ENCODE measurements at places on chromosomes 16 and 17.

GRCh38 chr16:56041556-56042140 lies 149.6 kb upstream of the GNAO1 start:
- no peak for ATAC-seq

GRCh38 chr17:15501793-15502192 lies 34.4 kb upstream of the CDRT4 start:
- no peak for ATAC-seq

DNA sequence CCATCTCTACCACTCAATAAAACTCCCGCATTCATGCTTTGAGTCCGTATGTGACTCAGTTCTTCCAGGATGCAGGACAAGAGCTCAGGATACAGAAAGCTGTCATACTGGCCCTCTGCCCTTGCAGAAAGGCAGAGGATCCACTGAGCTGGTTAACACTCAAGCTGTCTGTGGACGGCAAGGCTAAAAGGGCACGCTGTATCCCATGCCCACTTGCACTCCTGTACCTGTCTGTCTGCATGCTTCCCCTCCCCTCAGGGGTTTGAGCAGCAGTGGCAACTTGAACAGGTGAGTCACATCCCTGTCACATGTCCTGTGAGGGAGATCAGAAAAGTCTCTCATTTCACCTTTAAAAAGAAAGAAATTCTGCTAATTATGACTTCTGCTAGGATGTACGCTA lies 293.8 kb downstream of the HS3ST3B1 start:
- ATAC-seq: no peak

- no peak for ATAC-seq
These were observed 963 bp upstream of the APRT start for GRCh38 chr16:88812513-88813268.

GRCh38 chr16:56888806-56889205 lies 23.8 kb downstream of the SLC12A3 start:
- ATAC-seq: peak; percentile 20

GRCh38 chr16:47278306-47278970 lies 134.7 kb upstream of the NETO2 start:
- ATAC-seq: no peak

DNA sequence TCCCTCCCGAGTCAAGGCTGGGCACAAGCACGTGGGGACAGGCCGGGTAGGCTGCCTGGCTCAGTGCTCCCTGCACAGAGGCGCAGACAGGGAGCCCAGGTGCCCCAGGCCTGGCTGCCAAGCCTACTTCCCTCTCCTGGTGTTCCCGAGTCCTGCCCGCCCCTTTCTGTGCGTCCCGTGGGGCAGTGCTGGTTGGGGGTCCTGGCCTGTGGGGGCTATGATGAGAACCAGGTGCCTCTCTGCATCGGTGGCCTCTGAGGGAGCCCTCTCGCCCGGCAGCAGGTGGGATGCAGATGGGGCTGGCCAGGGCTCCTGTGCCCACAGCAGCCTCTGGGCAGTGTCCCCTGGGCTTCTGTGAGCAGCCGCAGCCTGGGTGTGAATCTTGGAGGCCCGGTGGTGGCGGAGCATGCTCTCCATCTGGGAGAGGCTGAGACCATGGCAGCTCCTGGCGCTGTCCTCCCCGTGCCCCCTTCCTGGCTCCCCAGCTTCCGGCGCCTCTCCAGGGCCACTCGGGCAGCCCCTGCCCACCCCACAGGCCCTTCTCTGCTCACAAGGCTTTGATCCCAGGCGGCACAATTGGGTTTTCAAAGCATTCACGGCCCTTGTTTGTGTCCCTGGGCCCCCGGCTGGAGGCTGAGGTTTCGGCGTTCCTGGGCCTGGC lies 7.2 kb downstream of the CENPX start:
- no peak for ATAC-seq

DNA sequence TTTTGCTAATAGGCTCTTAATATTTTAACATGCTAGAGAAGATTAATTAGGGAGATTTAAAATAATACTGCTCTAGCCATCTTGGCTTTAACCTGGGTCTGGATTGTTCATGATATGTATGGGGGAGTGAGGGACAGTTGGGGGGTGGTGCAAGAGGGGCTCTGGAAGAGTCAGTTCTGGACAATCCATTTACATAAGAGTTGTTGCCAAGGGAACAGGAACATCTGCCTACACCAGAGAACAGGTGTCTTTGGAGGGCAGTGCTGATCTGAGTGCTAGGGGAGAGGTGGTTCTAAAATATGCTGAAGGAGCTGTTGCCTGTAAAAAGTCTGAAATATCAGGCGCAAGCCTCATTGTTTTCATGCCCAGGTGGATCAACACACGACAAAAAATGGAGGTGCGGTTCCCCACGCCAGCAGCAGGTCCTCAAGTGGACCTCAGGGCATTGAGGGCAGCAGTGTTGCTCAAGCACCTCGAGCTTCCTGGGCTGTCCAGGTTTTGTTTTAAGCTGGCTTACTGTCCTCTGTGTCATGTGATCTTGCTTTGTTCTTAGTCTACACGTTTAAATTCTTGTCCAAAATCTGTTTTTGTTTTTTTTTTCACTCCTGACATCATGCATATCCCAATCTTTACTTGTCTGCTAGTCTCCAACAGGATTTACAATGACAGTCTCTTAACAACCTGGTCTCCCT lies 25.4 kb upstream of the WSB1 start:
- ATAC-seq: no peak

DNA sequence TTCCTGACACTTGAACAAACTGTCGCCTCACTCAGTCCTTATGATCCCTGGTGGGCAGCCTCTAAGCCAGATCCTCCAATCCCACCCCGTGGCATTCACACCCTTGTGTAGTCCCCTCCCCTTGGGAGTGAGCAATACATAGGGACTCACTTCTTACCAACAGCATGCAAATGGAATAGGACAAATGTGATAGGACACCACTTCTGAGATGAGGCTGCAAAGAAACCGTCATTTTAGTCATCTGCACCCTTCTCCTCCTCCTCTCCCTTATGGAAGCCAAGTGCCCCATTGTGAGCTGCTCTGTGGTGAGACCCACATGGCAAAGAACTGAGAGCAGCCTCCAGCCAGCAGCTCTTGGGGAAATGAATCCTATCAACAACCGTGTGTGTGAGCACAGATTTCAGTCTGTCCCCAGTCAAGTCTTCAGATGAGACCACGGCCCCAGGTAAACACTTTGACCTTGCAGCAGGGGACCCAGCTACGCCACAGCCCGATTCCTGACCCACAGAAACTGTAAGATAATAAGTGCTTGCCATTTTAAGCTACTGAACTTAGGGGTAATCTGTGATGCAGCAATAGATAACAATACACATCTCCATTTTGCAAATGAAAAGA lies 46.9 kb downstream of the ZFHX3 start:
- no peak for ATAC-seq

DNA sequence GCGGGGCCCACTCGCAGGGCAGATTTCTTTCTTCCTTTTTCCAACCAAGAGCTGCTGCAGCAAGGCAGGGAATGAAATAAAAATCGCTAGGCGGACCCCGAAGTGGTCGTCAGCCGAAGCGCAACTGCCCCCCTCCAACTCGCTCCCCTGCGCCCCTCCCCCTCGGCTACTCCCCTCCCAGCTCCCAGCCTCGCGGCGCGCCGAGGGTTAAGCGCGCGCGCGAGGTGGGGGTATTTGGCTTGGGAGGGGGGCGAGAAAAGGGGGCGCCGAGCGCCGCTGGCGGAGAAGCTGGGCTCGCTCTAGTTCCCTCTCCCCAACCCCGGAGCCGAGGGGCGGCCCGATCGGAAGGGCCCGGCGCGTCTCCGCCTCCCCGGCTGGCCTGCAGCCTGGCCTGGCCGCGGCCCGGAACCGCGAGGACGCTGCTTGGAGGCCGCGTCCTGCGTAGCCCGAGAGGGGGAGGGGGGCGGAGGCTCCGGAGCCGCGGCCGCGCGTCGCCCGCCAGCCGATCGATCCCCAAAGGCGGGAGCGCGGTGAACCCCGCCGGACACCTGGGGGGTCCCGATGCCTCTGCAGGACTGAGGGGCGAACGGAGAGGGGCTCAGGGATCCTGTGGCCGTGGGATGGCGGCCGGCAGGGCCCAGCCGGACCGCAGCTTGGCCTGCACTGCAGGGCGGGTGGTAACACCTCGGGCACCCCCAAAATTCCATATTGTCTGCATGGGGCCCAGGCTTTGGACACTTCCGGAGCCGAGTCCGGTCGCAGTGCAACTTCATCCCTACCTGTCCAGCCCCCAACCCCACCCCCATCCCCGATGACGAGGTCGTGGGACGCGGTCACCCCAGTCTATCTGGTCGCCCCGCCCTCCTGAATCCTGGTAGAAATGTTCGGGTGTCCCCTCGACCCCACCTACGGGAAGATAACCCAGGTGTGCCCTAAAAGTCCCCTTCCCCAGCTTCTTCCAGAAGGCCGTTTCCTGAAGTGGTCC lies 4.9 kb upstream of the CBX4 start:
- ATAC-seq: no peak

GRCh38 chr16:66275775-66276428 lies 90.6 kb upstream of the CDH5 start:
- no peak for ATAC-seq

DNA sequence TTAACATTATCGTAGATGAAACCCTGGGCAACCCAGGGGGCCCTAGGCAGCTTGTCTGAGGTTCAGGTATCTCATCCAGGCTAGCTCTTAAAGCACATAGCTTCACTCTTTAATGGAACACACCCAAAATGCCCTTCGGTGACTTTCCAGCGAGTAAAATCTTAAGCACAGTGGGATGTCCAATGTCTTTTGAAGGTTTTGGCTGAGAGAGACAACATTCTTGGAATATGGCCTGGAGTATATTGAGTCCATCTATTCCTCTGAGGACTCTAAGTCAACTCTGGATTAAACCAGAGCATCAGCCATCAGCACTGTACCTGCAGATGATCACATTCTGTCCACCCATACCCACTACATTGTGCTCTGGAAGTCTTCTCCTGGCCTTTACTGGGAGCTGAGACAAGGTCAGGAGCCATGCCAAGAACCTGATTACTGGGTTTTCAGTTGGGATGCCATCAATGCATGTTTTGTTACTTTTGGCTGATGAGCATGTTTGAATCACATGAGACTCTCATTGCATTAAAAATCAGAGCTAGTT lies 63.4 kb upstream of the CDH11 start:
- no peak for ATAC-seq

DNA sequence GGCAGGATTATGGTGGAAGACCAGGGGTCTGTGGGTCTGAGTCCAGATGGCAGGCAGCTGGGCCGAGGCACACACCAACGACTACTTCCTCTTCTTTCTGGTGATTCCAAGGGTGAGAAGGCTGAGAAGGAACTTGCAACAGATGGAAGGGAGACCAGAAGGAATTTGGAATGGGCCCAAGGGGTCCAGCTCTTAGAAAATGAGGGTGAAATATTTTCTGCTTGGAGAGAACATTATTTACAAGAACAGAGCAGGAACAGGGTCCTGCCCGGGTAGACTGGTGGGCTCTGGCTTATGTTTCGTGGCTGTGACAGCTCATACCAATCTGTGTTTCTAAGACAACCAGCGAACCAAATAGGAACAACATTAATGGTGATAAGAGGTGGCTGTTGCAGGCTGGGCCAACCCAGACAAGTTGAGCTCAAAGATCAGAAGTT lies 36.6 kb downstream of the CCDC42 start:
- ATAC-seq: no peak

DNA sequence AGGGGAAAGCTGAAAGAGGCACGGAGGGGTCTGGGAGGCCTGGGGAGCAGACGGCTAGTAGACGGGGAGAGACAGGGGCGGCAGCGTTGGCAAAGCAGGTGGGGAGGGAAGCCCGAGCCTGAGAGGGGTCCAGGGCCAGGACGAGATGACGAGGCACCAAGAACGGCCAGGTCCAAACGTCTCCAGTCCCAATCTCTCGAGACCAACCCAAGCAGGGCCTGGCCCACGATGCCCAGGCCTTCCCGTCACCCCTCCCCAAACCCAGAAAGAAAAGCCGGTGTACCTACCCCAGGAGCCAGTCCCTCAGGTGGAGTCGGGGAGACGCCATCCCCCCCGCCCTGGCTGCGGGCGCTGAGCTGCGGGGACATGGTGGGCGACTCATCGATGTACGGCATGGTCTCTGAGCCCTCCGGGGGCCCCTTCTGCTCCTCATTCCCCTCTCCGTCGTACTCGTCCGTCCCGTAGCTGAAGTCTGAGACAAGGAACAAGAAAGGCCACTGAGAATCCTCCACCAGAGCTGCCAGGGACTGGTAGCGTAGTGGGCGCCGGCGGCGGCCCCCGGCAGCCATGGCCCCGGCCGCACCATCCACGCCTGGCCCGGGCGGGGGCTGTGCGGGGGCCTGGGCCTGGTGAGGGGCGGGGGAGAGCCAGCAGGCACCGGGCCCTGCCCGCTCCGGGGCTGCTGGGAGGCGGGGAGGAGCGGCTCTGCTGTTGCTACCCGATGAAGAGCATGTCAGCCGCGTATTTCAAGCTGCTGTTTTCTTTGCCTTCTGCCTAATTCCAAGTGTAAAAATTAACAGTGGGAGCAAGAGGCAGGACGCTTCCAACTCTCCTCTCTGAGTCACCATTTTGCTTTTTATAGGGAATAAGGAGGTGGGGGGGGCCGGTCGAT lies 54.6 kb downstream of the ABR start:
- ATAC-seq: no peak

DNA sequence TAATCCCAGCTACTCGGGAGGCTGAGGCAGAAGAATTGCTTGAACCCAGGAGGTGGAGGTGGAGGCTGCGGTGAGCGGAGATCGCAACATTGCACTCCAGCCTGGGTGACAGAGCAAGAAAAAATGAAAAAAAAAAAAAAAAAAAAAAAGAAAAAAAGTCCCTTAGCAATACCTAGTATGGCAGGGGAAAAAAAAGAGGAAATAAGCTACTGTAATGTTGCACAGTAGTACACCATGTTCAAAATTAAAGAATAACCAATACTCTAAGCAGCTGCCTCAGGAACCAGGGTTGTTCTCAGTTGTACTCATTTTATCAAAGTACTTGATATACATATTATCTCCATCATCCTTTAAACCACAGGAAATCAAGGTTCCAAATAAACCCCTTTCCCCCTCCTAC lies 17.3 kb upstream of the TXNDC11 start:
- no peak for ATAC-seq

- ATAC-seq: no peak
These were observed 33.1 kb upstream of the CDH15 start for GRCh38 chr16:89138513-89138795.

DNA sequence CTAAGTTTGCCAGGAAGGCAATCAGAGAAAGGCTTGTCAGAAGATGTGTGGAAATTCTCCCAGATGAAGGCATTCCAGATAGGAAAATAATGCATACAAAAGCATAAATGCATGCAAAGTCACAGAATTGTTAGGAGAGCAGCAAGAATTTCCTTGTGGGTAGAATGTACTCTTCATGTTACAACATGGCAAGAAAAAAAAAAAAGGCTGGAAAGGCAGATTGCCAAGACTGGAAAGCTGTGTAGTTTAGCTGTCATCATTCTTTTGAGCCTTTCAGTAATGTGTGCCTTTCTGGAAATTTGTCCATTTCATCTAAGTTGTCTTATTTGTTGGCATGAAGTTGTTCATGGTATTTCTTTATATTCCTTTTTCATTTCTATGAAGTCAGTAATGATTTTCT lies 71.0 kb upstream of the EFCAB3 start:
- no peak for ATAC-seq

Data from activated CD4-positive, CD25-positive, alpha-beta regulatory T cell treated with anti-CD3 and anti-CD28 coated beads, Interleukin-2, amount 50 U/mL, for 24 hours (primary cell).